ENCODE measurements at places on chromosomes 2 and 18. TPM values are rescaled to one million over a fixed set of nuclear protein-coding genes. Genes with fewer than 3 reads are reported as not detected.

GRCh38 chr2:48733067-48733503 is 22.4 kb downstream of the LHCGR start:
- DNase-seq = no peak

- no peaks in the 10 kb centered on the region for H3K36me3 ChIP-seq
- DNase-seq = no peak
- H3K27me3 ChIP-seq = no peaks in the 10 kb centered on the region
- no peak overlapping the region for H3K27ac ChIP-seq
Observed at GRCh38 chr2:98463081-98463481, 18.4 kb downstream of the INPP4A start.

- H3K36me3 ChIP-seq = no peaks in the 10 kb centered on the region
- H3K4me3 ChIP-seq = no peak overlapping the region
- no peaks in the 10 kb centered on the region for H3K27me3 ChIP-seq
- no peak overlapping the region for H3K27ac ChIP-seq
- DNase-seq = no peak
Observed at GRCh38 chr2:98704499-98705332, 26.2 kb downstream of the MGAT4A start.

DNA sequence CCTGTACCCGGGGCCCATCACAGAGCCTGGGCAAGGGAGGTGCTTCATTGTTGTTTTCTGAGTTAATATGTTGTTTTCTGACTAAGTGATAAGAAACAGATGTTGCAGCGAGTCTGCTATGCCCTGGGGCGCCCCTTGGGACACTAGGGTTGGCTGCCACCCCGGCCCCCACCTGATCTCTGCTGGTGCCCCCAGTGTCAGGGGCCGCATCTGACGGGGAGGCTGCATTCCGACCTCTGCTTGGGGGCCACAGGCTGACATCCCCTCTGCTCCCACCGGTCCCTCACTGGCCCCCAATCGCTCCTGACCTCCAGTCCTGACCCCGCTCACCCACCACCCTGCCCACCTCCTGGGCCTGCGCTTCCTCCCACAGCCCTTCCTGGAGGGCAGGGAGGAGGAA is 65.9 kb downstream of the LONRF2 start:
- H3K27ac ChIP-seq = no peak overlapping the region
- no peak for DNase-seq
- H3K27me3 ChIP-seq = no peaks in the 10 kb centered on the region

DNA sequence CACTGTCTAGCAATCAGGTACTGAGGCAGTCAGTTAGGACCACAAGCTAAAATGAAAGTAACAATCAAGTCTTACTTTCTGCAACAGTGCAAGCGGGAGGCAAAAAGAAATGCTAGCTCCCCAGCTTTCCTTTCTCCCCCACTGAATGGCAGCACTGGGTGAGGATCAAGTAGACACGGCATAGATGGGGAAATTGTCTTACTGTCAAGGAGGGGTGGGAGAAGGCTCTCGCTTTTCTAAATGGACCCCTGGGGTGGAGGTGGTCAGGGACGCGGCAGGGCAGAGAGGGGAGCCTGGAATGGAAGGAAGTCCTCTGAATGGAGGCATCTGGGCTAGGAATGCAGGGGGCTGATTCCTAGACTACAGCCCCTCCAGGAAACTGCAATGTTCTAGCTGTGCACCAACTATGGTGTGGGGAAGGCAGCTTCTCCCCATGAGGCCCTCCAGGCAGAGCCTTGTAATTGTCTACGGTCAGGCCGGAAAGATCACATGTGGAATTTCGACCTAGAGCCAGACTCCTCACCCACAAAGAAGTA is 24.3 kb downstream of the METTL8 start:
- H3K4me1 ChIP-seq = peaks cover 14% of the 10 kb centered on the region
- no peak for DNase-seq
- peak overlapping the region; percentile 53 for H3K27ac ChIP-seq
- H3K27me3 ChIP-seq = no peaks in the 10 kb centered on the region
- no peak overlapping the region for H3K4me3 ChIP-seq

DNA sequence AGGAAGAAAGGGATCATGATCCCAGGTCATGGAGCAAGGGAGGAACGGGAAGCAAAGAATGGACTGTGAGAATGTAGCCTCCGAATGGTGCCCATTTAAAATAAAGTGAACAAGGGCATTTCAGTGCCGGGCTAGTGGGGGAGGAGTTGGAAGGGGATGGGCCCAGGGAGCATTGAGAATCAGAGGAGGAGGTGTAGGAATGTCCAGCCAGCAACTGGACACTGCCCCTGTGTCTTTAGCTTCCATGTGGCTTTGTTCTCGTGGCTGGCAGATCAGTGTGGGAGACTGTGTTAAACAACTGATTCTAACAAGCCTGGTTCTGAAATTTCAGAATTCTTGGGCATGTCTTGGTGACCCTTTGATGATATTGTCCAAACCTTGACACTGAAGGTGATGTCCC is 1.4 kb upstream of the RNF103 start:
- no peaks in the 10 kb centered on the region for H3K27me3 ChIP-seq
- peak overlapping the region; percentile 83 for H3K4me3 ChIP-seq
- peaks cover 41% of the 10 kb centered on the region for H3K4me1 ChIP-seq
- no peaks in the 10 kb centered on the region for H3K36me3 ChIP-seq
- no peak for DNase-seq

DNA sequence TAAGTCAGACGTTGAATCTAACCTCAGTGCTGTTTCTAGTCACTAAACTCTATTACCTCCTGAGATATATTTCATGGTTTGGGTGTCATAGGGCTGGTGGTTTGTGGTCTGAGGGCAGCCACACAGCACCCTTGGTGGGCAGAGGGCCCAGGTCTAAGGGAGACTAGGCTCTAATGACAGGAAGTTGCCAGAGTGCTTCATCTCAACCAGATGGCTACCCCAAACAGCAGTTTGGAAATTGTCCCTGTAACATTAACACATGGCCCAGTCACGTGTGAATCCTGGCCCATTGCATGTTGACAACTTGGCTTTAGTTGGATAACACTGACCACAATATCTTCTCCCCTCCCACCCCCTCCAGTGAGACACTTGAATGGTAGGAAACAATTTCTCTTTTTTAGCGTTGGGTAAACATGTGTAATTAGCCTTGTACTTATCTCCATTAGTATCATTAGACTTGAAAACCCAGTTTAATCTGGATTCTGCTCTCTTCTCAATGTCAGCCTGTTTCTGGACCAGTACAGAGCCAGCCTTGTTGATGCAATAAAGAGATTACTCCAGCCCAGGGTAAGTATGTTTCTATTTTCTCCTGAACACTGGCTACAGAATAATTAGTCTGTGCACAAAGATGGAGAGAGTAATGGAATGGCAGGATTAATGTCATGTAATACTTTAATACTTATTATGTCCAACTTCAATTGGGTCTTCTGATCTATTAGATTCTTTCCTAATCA is 187.8 kb upstream of the SIX3 start:
- no peaks in the 10 kb centered on the region for H3K27me3 ChIP-seq
- no peaks in the 10 kb centered on the region for H3K36me3 ChIP-seq
- H3K4me1 ChIP-seq = peaks cover 8% of the 10 kb centered on the region
- no peak overlapping the region for H3K4me3 ChIP-seq

GRCh38 chr2:73436019-73436418 is 50.4 kb downstream of the ALMS1 start:
- H3K4me1 ChIP-seq = no peaks in the 10 kb centered on the region
- H3K36me3 ChIP-seq = peaks cover 2% of the 10 kb centered on the region
- DNase-seq = no peak
- no peak overlapping the region for H3K27ac ChIP-seq
- H3K27me3 ChIP-seq = no peaks in the 10 kb centered on the region
- H3K4me3 ChIP-seq = no peak overlapping the region

DNA sequence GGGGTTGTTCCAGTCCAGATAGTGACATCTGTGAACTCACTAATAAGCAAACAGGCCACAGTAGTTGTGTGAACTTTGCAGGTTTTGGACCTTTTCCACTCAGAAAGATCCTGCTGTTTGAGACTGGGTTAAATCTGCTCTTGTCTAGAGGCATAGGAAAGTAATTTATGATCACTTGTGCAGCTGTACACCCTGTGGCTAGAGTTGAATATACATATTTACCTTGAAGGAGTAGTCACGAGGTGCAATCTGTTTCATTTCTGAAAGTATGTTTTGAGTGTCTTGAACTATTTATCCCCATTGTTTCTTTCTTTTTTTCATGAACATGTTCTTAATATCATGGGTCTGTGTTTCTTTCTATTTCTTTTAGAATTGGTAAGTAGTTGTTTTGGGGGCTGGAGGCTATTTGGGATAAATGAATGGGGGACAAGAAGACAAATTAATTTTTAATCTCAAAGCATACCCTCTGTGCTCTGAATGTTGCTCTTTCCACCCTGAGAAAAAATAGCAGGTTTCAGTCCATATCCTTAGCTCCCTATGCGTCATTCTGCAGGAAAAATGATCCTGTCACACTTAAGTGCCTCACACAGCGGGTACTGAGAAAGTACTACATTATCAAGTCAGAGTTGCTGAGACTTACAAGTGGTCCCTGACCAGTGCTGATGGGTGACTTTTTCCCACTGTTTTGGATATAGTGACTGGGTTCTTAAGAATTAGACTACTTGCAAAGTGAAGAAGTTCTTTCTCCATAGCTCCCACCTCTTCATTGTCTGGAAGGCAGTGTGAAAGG is 28.2 kb downstream of the DCC start:
- no peak for DNase-seq
- peaks cover 20% of the 10 kb centered on the region for H3K4me1 ChIP-seq
- H3K36me3 ChIP-seq = peaks cover 4% of the 10 kb centered on the region
- H3K27ac ChIP-seq = no peak overlapping the region

GRCh38 chr2:208046686-208047085 is 21.4 kb upstream of the PLEKHM3 start:
- no peaks in the 10 kb centered on the region for H3K36me3 ChIP-seq
- no peak overlapping the region for H3K27ac ChIP-seq
- no peak for DNase-seq
- no peaks in the 10 kb centered on the region for H3K27me3 ChIP-seq
- no peak overlapping the region for H3K4me3 ChIP-seq

GRCh38 chr2:72893594-72894319 is 6.5 kb downstream of the SPR start:
- H3K27me3 ChIP-seq = peaks cover 59% of the 10 kb centered on the region
- H3K36me3 ChIP-seq = no peaks in the 10 kb centered on the region
- no peaks in the 10 kb centered on the region for H3K4me1 ChIP-seq
- no peak overlapping the region for H3K27ac ChIP-seq

DNA sequence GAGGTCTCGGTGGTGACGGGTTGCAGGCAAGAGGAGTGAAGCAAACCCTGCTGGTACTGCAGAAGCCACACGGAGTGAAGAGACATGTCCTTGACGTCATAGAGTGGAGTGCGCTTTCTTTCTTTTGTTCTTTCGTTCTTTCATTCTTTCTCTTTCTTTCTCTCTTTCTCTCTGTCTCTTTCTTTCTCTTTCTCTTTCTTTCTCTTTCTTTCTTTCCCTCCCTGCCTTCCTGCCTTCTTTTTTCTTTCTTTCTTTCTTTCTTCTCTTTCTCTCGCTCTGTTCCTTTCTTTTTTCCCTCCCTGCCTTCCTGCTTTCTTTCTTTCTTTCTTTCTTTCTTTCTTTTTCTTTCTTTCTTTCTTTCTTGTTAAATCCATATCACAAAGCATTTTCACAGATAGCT is 39.2 kb downstream of the LRRFIP1 start:
- H3K4me1 ChIP-seq = peaks cover 72% of the 10 kb centered on the region
- peaks cover 6% of the 10 kb centered on the region for H3K36me3 ChIP-seq
- no peak overlapping the region for H3K27ac ChIP-seq
- no peak overlapping the region for H3K4me3 ChIP-seq
- H3K27me3 ChIP-seq = no peaks in the 10 kb centered on the region
- no peak for DNase-seq

GRCh38 chr18:22470248-22471235 is 52.8 kb upstream of the CTAGE1 start:
- peaks cover 5% of the 10 kb centered on the region for H3K27me3 ChIP-seq
- no peak for DNase-seq
- no peak overlapping the region for H3K27ac ChIP-seq
- peaks cover 24% of the 10 kb centered on the region for H3K4me1 ChIP-seq
- no peaks in the 10 kb centered on the region for H3K36me3 ChIP-seq

DNA sequence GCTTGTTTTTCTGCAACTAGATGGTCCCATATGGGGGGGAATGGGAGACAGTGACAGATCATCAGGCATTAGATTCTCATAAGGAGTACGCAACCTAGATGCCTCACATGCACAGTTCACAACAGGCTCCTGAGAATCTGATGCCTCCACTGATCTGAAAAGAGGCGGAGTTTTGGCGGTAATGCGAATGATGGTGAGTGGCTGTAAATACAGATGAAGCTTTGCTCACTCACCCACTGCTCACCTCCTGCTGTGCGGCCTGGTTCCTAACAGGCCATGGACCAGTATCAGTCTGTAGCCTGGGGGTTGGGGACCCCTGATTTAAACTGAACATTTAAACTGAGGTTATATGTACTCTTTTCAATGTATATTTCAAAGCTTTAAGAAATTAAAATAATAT is 40.7 kb downstream of the SOS1 start:
- no peak overlapping the region for H3K27ac ChIP-seq
- DNase-seq = no peak
- H3K36me3 ChIP-seq = peaks cover 5% of the 10 kb centered on the region
- no peaks in the 10 kb centered on the region for H3K27me3 ChIP-seq

GRCh38 chr2:36528274-36528673 is 69.7 kb downstream of the FEZ2 start:
- H3K27ac ChIP-seq = peak overlapping the region; percentile 58
- H3K36me3 ChIP-seq = peaks cover 3% of the 10 kb centered on the region
- no peak for DNase-seq

GRCh38 chr2:150526827-150527226 is 39.4 kb upstream of the RND3 start:
- no peak for DNase-seq
- H3K27me3 ChIP-seq = no peaks in the 10 kb centered on the region
- H3K4me1 ChIP-seq = peaks cover 19% of the 10 kb centered on the region
- H3K36me3 ChIP-seq = peaks cover 8% of the 10 kb centered on the region
- no peak overlapping the region for H3K4me3 ChIP-seq
- no peak overlapping the region for H3K27ac ChIP-seq

DNA sequence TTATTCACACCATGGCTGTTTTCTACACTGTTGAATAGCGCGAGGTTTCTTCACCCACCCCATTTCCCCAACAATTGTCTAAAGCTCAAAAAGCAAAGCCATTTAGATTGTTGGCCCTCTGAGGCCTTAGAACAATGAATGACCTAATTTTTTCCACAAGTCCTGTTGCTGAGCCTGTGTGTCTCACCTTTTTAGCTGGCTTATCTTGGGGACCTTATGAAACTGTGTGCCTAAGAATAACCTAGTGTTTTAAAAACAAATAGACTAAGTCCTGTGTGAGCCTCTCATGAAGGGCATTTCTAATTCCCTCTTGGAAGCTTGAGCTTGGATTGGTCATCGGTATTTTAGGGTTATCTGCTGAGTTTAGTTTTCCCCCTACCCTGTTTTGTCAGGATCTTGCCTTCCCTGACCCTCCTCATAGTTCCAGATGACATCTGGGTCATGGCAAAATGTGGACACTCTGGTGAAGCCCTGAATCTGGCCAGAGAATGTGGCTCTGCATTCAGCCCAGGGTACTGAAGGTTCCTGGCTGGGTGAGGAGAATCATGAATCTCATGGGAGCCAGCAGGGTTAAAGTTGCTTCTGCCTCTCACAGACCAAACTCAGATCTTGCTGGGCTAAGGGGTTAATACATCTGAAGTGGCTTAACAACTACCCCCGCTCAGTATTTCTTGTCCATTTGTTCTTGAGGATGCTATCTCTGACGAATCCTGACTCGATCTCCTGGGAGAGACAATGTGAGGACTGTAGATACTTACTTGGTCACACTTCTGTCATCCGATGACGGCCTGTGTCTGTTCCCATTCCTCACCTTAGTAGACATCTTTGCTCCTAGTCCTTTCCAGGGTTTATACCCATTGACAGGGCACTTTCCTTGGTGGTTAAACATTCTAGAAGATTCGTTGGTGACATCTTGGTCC is 104.2 kb upstream of the MAP4K3 start:
- H3K36me3 ChIP-seq = no peaks in the 10 kb centered on the region
- no peak for DNase-seq
- H3K27me3 ChIP-seq = no peaks in the 10 kb centered on the region
- no peak overlapping the region for H3K4me3 ChIP-seq

The FEV gene
- not detected for total RNA-seq

The RESP18 gene
- total RNA-seq = not detected

The PDE1A gene
- total RNA-seq = 27.4 TPM

The VIT gene
- not detected for total RNA-seq
